ENCODE measurements at places on chromosomes 5 and 9.

DNA sequence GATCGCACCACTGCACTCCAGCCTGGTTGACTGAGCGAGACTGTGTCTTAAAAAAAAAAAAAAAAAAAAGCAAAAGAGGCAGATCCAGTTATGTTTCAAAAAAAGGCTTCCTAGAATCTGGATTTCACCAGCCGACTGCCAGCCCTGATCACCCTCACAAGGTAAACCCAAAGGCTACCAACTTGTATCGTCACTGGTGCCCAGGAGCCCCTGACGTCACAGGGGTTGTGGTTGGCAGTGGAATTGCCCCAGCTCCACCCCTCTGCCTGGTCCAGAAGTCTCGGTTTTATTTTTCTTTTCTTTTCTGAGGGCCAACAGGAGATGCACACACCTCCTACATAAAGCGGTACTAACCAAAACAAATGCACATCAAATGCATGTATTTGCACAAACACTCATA lies 6.0 kb upstream of the LMX1B start:
- no peak for DNase-seq

GRCh38 chr5:84370176-84370575 lies 14.5 kb downstream of the EDIL3 start:
- no peak for DNase-seq

DNA sequence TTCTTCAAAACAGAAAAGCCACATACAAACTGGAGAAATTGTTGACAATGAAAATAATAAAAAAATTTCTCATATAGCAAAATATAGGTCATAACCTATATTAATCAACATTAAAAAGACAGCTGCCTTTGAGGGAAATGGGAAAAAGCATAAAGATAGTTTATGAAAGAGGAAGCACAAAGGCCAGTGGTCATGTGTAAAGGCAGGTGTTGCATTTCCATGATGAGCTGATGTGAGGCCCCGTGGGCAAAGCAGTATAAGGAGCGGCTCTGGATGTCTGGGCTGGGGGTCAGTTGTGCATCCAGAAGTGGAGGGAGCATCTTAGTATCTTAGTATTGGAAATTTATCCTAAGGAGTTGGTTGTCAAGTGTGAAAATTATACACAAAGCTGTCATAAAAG lies 18.3 kb downstream of the NDUFS6 start:
- no peak for DNase-seq

- peak; percentile 18 for DNase-seq
Observed at GRCh38 chr9:121156263-121156731, 45.4 kb downstream of the RAB14 start.

- DNase-seq, result no peak
Observed at GRCh38 chr9:126171641-126172040, 155.0 kb upstream of the MVB12B start.

DNA sequence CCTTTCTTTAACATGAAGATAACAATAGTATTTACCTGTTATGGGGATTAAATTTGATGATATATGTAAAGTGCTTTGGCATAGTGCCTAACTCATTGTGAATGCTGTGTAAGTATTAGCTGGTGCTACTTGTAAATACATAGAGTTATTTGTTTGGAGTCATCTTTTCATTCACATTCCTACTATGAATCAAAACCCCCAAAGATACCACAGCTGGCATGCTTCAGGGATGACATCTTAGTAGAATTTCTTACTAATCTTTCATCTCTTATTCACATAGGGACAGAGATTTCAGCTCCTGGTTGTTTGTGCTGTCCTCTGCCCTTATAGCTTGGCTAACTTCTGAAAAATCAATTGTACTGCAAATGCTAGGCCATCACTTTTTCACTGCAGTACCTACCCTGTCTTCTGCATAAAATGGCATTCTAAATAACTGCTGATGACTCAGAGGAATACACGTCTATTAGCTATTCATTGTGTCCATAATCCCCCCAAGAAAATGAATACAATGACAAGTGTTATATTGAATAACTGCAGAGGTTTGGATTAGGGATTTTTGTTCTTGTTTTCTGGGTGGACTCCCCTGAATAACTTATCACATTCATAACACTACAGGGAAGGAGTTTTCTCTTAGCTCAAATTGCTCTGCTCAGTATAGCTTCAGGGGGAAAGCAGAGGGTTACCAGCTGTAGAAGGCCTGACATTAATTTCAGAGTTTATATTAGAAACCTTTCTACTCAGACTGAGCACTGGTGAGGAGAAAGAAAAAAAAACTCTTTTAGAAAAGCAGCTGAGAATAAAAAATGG lies 192.2 kb upstream of the C9orf72 start:
- DNase-seq, result no peak

GRCh38 chr9:35666549-35666948 lies 1.6 kb upstream of the ARHGEF39 start:
- no peak for DNase-seq

DNA sequence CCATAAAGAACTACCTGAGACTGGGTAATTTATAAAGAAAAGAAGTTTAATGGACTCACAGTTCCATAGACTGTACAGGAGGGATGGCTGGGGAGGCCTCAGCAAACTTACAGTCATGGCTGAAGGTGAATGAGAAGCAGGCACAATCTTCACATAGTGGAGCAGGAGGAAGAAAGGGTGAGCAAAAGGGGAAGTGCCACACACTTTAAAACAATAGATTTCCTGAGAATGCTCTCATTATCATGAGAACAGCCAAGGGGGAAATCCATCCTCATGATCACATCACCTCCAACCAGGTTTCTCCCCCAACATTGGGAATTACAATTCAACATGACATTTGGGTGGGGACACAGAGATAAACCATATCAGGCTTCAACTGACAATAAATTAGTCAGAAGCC lies 664.9 kb downstream of the TAF11L14 start:
- no peak for DNase-seq

GRCh38 chr5:114101153-114101552 lies 260.7 kb upstream of the KCNN2 start:
- peak; percentile 53 for DNase-seq

- no peak for DNase-seq
Observed at GRCh38 chr5:134226441-134227192, 744 bp upstream of the PPP2CA start.

DNA sequence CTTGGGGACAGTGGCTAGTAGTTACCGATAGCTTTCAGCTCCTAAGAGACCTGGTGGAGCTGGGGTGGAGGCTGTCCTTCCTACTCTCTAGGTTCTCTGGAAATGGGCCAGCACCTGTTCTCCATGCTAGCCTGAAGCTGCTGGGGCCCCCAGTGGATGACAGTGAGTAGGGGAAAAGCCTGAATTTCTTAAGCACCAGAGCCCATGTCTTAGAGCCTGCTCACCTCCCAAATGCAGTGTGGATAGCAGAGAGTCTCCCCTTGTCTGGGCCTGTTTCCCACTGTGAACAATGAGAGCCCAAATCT lies 105.8 kb downstream of the DAB2IP start:
- no peak for DNase-seq

- peak; percentile 41 for DNase-seq
Observed at GRCh38 chr5:13553896-13554295, 390.6 kb downstream of the DNAH5 start.

- no peak for DNase-seq
Observed at GRCh38 chr9:122988920-122989621, 44.4 kb upstream of the GPR21 start.

DNA sequence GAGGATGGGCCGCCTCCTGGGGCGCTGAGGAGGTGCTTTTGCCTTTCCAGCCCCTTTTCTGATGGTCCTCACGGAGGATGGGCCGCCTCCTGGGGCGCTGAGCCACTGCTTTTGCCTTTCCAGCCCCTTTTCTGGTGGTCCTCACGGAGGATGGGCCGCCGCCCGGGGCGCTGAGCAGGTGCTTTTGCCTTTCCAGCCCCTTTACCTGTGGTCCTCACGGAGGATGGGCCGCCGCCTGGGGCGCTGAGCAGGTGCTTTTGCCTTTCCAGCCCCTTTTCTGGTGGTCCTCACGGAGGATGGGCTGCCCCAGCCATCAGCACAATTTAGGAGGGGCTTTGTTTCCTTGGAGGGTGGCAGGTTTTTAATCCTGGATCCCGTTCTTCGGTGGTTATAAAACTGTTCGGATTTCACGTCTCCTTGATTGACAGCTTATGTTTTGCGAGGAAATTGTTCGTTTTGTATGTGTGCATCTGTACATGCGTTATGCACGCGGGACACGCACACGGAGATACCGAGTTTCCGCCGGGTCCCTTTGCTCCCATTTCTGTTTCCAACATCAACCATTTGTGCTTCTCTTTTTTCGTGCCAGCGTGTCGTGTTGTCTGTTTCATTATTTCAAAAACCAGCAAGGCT lies 34.7 kb upstream of the SLC9A3 start:
- no peak for DNase-seq

DNA sequence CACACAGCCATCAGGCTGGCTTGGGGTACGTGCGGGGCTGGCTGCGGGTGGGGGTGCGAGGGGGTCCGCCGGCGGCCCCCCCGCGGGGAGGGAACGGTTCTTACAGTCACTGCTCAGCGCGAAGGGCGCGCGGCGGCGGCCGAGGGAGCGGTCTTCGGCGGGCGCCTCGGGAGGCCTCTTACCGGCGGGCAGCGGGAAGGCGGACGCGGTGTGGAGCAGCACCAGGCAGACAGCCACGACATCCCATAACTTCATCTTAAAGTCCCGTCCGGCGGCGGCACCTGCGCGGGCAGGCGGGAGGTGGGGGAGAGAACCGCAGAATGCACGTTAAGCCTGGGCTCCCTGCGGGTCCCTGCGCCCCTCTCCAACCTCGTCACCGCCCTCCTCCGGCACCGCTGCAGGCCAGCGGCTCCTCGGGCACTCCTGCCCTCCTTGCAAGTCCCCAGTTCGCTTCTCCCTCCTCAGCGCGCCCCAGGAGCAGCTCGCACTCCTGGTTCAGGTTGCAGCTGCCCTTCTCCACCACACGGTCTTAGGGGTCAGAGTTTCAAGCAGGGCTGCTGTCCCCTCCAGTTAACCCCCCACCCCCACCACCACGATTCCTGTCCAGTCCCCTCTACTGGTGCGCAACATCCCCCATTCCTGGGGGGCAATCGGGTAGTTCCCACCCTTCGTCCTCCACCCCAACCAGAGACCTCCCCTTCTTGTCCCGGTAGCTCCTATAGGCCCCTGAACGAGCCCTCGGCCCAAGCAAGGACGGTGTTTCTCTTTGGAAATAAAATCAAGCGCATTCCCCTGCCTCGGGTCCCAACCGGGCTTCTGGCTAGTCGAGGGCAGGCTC lies 5.1 kb downstream of the GDNF start:
- peak; percentile 18 for DNase-seq

DNA sequence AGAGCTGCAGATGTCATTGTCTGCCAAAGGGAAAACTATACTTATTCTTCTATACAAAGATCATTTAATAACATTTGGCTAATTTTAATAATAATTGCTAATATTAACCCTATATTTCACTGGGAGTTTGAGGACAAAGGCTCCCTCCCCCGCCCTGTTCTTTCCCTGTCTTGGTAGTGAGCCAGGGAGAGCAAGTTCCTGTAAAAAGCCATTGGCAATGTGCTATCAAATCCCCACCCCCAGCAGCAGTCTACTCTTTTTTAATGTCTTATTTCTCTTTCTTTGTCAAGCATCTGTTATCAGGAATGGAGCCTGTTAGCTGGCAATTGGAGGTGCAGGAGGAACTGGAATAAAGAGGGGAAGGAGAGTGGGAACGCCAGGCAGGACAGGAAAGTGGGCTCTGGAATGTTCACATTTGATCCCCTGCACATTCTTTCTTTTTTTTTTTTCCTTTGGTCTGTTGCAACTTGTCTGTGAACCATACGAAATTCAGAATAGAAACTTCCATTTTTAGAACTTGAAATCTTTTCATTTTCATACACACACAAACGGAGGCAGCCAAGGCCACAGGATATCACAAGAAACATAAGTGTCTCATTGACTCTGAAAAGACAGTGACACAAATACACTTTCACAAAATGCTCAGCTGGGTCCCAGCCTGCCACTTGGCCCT lies 664.8 kb upstream of the ZNF608 start:
- peak; percentile 43 for DNase-seq

DNA sequence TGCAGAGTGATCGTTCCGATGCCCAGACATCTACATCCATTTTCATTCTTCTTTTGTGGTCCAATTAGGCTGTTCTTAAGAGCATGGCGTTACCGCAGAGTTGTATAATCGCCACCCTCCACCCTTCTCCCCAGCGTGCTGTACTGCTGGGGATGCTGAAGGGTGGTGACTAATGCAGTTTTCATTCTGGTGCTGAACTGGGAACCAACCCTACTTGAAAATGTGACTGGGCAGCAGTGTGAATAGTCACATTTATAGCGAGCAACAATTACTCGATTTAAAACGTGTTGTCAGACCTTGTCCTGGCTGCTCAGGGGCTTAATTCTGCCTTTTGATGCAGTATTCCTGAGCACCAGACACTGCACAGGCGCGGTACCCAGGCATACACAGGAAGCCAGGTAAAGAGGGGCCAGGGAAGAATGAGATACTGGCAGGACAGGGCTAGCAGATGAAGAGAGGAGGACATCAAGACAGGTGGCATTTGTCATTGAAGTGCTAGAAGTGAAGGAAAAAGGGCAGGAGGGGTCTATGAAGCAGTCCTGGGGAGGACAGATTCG lies 719 bp upstream of the ISCA1 start:
- peak; percentile 69 for DNase-seq

DNA sequence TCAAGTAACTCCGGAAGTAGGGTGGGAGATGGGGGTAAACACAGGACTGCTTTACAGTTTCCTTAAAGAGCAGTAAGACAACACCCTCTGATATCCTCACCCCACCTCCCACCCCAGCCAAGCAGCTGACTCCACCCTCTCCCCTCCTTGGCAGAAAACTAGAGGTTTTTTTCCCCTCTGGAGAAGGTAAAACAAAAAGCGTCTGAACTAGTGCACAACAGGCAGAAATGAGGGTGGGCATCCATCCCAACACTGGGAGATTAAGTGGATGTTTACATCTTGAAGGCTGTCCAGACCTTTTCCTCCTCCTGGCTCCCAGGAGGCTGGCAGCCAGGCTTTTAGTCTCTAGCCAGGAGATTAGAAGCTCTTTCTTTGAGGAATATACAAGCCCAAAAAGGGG lies 13.9 kb upstream of the CTNNAL1 start:
- DNase-seq, result no peak

GRCh38 chr9:14198841-14199455 lies 115.0 kb downstream of the NFIB start:
- DNase-seq, result no peak

GRCh38 chr5:10885026-10885425 lies 124.0 kb upstream of the DAP start:
- peak; percentile 72 for DNase-seq
